ENCODE measurements at places on chromosomes 1 and 21. TPM values are rescaled to one million over a fixed set of nuclear protein-coding genes. Genes with fewer than 3 reads are reported as not detected.

The NFASC gene
- 24.7 TPM for polyA plus RNA-seq

The CR1L gene
- polyA plus RNA-seq, result 1.6 TPM

The PRR9 gene
- polyA plus RNA-seq, result not detected

The MYOG gene
- 0.14 TPM for polyA plus RNA-seq

The KIF17 gene
- polyA plus RNA-seq, result 3.5 TPM

DNA sequence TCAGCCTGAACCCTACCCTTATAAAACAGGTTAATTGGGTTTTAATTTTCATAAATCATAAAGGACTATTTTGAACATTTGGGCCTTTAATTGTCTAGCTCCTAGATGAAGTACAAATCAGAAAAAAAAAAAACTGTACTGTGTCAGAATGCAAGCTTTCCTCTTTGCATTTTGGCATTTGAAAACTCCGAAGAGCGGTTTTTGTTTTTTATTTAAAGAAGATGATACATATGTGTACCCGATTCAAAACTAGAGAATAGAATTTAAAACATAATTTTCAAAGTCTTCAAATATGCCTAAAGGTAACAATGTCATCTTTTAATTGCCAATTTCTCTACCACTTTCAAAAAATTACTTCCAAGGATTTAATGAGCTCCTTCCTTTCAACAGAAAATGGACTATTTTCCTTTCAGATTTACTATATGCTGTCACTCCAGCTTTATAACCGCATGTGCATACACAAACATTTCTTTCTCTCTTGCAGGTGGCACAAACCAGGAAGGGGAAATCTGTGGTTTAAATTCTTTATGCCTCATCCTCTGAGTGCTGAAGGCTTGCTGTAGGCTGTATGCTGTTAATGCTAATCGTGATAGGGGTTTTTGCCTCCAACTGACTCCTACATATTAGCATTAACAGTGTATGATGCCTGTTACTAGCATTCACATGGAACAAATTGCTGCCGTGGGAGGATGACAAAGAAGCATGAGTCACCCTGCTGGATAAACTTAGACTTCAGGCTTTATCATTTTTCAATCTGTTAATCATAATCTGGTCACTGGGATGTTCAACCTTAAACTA, 33.7 kb downstream of the MRPL39 start:
- no peak for DNase-seq

- no peak for DNase-seq
These were observed 146.4 kb upstream of the COL11A1 start for GRCh38 chr1:103254691-103255090.

GRCh38 chr1:231921646-231922345, 295.2 kb downstream of the DISC1 start:
- no peak for DNase-seq

GRCh38 chr1:62285440-62285839, 33.8 kb downstream of the KANK4 start:
- no peak for DNase-seq

- no peak for DNase-seq
These were observed 394.3 kb downstream of the KCNH1 start for GRCh38 chr1:210739627-210740026.

DNA sequence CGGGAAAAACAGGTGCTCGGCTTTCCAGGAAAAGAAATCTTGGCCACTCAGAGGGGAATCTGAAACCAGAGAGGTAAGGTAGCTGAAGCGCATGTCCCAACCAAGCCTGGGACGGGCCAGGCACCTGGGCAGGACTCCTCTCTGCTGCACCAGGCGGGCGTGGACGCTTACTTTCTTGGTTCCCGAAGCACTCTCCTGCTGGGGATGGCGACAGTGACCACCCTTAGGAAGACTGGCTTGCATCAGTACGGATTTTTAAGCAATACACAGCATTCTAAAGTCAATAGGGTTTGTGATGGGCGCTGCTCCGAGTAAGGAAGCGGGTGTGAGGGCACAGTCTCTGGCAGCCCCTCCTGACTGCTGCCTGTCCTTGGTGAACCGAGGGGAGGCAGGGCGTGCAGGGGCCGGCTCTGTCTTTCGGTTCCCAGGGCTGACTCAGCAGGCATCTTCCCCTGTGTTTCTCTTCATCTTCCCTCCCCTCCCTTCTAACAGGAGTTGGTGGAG, 74.9 kb upstream of the ANGPTL1 start:
- DNase-seq, result no peak

- no peak for DNase-seq
These were observed 1.0 kb upstream of the TFF2 start for GRCh38 chr21:42351626-42352440.
